ENCODE measurements at places on chromosomes 11 and 22. TPM values are rescaled to one million over a fixed set of nuclear protein-coding genes. Genes with fewer than 3 reads are reported as not detected.

The LRRC74B gene
- not detected for total RNA-seq

GRCh38 chr11:34145847-34146381 lies 40.5 kb downstream of the NAT10 start:
- no peak overlapping the region for H3K27ac ChIP-seq
- H3K4me3 ChIP-seq: no peak overlapping the region
- H3K27me3 ChIP-seq: no peaks in the 10 kb centered on the region
- peaks cover 91% of the 10 kb centered on the region for H3K36me3 ChIP-seq

DNA sequence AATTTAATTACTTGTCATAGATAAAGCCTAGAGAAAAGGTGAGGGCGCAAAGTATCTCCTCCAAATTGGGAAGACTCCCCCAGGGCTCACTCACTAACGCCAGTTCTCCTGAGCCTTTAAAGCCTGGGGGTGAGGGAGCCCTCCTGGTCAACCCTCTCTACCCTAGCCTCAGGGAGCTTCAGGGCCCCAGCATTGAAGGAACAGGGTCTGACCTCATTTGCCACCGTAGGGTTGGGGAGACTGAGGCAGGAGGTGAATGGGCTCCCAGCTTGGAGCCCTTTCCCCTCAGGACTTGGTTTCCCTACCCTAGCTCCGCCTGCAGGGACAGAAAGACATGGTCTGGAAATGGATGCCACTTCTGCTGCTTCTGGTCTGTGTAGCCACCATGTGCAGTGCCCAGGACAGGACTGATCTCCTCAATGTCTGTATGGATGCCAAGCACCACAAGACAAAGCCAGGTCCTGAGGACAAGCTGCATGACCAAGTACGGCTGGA lies 1.7 kb downstream of the FOLR2 start:
- DNase-seq: no peak
- H3K4me3 ChIP-seq: no peak overlapping the region
- H3K36me3 ChIP-seq: no peaks in the 10 kb centered on the region

DNA sequence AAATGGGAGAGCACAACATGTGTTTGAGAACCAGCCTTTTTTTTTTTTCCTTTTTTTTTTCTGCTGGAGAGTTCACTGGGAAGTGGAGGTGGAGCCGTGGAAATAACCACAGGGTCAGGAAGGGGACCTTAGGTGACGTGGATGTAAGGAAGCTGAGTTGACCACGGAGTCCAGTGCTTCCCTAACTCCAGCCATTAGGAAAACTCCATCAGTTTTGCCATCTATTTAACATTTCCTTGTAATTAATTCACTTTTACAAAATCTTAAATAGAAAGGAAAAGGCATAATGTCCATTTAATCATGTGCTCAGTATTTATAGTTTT lies 2.0 kb upstream of the CDK2AP2 start:
- no peak for DNase-seq
- peaks cover 5% of the 10 kb centered on the region for H3K36me3 ChIP-seq
- H3K27ac ChIP-seq: no peak overlapping the region
- H3K4me1 ChIP-seq: peaks cover 31% of the 10 kb centered on the region
- H3K27me3 ChIP-seq: no peaks in the 10 kb centered on the region

DNA sequence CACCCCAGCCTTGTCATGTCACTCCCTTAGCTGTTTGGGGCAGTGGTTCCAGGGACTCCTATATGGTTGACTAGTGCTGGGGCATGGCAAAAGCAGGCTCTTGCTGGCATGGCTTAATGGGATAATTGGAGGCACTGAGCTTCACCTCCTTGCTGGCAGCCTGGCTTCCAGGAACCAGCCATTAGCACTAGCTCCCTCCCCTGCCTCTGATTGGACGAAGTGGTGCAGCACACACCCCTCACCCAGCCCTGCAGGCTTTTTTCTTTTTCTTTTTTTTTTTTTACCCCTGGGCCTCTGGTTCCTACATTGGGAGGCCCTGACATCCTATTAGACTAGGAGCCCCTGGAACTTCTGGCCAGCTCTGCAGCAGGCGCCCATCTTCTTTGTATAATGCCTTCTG lies 18.6 kb downstream of the PHLDB1 start:
- no peak overlapping the region for H3K4me3 ChIP-seq
- H3K27me3 ChIP-seq: no peaks in the 10 kb centered on the region
- peak; percentile 19 for DNase-seq
- peaks cover 80% of the 10 kb centered on the region for H3K4me1 ChIP-seq
- H3K36me3 ChIP-seq: peaks cover 70% of the 10 kb centered on the region
- H3K27ac ChIP-seq: no peak overlapping the region

DNA sequence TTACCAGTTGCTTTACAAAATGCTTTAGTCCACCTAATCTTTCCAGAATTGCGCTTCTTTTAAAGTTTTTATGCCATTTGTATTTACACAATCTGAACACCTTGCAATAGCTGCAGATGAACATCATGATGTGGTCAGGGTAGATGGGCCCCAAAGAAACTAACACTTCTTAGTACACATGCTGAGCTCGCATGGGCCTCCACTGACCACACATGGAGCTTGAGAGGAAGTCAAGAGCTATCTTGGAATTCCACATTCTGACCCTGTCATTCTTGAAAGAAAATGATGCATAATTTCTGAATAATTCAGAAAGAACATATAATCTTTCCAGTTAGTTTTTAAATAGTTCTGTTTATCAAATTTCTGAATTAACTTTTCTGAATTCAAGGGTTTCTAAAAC lies 7.7 kb downstream of the LIPT2 start:
- no peak overlapping the region for H3K27ac ChIP-seq
- H3K4me1 ChIP-seq: no peaks in the 10 kb centered on the region
- no peak for DNase-seq

The KCNK7 gene
- total RNA-seq: 0.56 TPM

- no peak overlapping the region for H3K4me3 ChIP-seq
- H3K36me3 ChIP-seq: no peaks in the 10 kb centered on the region
- no peak overlapping the region for H3K27ac ChIP-seq
Observed at GRCh38 chr11:44269369-44270351, 40.3 kb downstream of the ALX4 start.

DNA sequence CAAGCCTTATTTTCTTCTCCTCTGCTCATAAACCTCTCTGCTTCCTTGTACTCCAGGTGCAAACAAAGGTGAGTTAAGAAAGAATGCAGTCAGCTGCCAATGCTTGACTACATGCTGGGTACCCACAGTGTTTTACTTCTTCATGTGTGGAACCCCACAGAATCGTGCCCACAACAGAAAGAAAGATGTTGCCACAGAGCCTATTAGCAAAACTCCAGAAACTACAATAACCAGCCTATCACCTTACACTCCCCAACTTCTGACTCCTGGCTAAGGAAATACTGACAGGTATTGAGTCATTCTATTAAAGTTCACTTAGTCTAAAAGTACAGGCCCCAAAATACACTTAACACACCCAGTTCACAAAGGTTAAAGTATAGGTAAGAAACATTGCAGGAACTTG lies 56.9 kb upstream of the CCDC89 start:
- peaks cover 3% of the 10 kb centered on the region for H3K4me1 ChIP-seq
- no peak for DNase-seq
- no peak overlapping the region for H3K27ac ChIP-seq
- H3K27me3 ChIP-seq: no peaks in the 10 kb centered on the region

The PTPN5 gene
- total RNA-seq: 2.3 TPM

The HBG2 gene
- 0.72 TPM for total RNA-seq

The OR52D1 gene
- total RNA-seq: not detected

The TMEM135 gene
- 21.7 TPM for total RNA-seq

DNA sequence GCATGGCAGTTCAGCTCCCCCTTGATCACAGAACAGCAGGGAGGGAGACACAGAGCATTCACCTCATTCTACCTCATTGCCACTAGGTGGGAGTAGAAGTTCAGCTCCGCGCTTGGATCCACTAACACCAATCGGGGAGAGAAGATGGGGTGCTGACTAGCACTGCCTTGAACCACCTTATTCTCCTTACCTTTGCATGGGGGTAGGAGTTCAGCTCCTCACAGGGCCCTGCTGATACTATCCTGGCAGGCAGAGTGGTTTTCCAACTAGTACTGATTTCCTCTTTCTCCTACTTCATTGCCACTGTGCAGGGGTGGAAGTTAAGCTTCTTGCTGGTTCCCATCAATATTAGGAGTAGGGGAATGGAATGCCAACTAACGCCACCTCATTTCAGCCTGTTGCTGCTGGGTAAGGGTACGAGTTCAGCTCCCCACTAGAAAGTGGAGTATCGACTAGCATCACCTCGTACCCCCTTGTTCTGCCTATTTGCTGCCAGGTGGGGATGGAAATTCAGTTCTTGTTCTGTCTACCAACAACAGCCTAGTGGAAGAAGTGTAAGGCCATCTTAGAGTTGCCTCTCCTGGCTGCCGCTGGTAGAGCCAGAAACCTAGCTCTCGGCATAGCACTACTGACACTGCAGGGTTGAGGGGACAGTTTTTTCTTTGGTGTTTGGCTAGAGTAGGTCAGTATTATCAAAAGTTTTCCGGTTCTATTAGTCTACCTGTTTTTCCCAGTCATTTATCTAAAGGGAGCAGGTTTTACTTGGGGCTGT lies 550.9 kb upstream of the CCDC90B start:
- no peak overlapping the region for H3K4me3 ChIP-seq
- DNase-seq: peak; percentile 37
- H3K36me3 ChIP-seq: no peaks in the 10 kb centered on the region
- no peaks in the 10 kb centered on the region for H3K27me3 ChIP-seq
- no peaks in the 10 kb centered on the region for H3K4me1 ChIP-seq
- no peak overlapping the region for H3K27ac ChIP-seq

- no peak overlapping the region for H3K4me3 ChIP-seq
- no peak overlapping the region for H3K27ac ChIP-seq
- DNase-seq: no peak
- H3K27me3 ChIP-seq: no peaks in the 10 kb centered on the region
Observed at GRCh38 chr11:13745165-13745564, 76.7 kb downstream of the FAR1 start.

DNA sequence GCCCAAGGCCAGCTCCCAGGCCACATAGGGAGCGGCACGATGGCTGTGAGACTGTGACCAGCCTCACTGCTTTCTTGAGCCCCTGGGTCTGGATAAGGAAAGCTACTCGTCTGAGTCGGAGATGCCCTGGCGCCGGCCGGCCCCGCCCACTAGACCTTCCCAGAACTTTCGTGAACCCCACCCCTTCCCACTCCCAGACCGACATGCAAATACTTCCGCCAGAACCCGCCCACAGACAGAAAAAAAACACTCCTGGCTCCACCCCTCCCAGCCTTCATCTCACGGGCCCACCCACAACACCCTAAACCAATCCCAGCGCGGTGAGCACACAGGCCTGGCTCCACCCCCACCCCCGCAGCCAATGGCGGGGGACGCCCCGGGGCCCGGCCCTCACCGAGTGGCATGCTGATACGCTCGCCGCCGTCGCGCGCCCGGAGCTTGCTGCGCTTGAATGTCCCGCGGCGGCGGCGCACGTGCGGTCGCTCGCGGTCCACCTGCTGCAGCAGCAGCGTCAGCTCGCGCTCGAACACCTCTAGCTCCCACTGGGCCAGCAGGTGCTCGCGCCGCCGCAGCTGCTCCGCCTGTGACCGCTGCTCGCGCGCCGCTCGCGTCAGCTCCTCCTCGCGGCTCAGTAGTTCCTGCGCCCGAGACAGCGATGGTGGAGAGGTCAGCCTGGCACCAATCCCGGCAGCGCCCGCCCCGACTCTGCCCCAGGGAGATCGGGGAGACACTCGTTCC lies 7.0 kb downstream of the MAP3K11 start:
- DNase-seq: peak; percentile 96
- peaks cover 57% of the 10 kb centered on the region for H3K4me1 ChIP-seq
- H3K36me3 ChIP-seq: peaks cover 73% of the 10 kb centered on the region
- peak overlapping the region; percentile 38 for H3K4me3 ChIP-seq
- no peaks in the 10 kb centered on the region for H3K27me3 ChIP-seq

Data from heart left ventricle (tissue), 16 donors.